Left renal cortex interstitium (tissue), 4 donors: ENCODE measurements at places on chromosomes 6 and 20.

DNA sequence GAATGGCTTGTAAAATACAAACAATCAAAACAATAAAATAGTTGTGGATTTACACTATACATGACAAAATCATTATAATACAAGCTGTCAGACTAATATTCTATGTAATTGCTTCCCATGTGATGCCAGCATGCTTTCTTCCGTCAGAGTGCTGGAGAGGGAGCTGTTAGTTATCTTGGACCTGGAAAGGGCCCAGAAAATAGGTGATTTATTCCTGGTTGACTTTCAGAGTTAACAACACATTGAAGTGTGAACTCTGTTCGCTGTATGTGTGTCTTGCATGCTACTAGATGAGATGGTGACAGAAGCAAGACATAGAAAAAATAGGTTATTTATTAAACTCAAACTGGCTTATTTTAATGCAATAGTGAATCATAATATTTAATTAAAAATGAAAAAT, 70.2 kb downstream of the CDYL start:
- DNase-seq = no peak

GRCh38 chr6:113558966-113559365, 298.2 kb upstream of the MARCKS start:
- no peak for DNase-seq

DNA sequence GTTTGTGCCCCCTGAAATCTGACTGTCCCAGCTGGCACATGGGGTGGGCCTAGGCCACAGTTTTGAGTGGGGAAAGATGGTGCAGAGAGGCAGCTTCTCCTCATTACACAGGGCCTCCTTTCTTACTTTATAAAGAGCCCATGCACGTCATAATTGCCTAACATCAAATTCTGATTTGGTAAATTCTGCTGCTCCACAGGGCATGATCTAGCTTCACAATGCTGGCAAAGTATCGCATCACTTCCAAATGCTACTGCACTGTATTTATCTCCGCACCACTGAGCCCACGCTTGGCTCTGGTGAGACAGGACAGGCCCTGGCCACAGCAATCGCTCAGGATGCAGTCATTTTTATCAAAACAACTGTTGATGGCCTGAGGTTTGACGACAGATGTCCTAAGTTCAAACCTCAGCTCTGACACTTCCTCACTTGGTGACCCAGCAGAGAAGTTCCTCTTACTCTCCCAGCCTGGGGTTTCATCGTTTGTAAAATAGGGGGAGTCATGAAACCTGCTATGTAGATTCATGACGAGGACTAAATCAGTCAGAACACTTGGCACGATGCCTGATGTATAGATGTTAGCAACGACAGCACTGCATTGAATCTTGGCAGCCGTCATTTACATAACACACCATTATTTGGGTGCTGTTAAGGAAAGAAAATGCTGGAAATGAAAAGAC, 187.9 kb downstream of the TTLL2 start:
- DNase-seq = no peak

- DNase-seq = no peak
Observed at GRCh38 chr6:26215585-26216358, 128.5 kb downstream of the HFE start.

- no peak for DNase-seq
Observed at GRCh38 chr6:129195161-129195560, 312.2 kb downstream of the LAMA2 start.

GRCh38 chr6:54805077-54805476, 41.5 kb upstream of the FAM83B start:
- DNase-seq = no peak

DNA sequence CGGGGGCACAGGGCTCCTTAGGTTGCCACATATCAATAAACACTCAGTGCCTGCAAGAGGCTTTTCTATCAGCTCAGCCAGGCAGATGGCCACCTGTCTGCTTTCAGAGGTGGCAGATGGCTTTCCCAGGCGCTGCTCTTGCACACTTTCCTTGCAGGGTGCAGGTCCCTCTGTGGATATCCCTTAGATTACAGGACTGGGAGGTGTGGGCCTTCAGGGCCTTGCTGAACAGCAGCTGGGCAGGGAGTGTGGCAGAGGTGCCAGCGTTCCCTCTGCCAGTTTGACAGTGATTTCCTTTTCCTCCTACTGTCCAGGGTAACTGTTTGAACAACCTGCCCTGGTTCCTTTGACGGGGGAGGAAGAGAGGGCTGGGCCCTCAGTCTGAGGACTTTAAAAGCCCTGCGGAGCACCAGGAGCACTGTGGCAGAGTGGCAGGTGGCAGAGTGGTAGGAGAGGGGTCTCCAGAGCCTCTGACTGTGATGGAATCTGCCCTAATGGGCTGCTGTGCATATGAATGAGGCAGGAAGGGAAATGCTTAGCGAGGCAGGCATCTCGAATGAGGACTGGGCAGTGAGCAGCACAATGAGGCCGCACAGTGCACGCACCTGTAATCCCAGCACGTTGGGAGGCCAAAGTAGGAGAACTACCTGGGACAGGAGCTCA, 34.2 kb downstream of the ABHD12 start:
- no peak for DNase-seq

- no peak for DNase-seq
Observed at GRCh38 chr6:127786109-127786508, 114.7 kb downstream of the THEMIS start.

DNA sequence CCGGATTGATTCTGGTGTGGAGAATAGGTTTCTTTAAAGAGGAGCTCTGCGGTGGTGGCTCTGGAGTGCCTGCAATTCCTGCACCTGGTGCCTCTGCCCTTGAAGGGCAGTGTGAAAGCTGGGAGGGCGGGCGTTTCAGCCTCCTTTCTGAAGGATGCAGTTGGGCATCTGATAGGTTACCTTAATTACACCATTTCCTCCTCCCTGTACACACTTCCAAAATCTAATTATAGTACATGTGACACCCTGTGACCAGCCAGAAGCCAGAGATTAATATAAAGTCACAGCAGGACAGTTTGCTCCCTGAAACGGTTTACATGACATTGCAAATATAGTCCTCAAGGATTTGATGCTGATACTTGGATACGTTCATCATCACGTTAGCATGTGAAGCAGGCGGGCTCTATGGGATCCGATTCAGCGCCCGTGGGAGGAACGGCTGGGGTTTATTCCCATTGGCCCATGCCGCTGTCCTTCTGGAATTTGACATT, 548.2 kb downstream of the QKI start:
- DNase-seq = no peak

GRCh38 chr6:111329882-111330633, 153.0 kb downstream of the REV3L start:
- DNase-seq = no peak

GRCh38 chr6:37483917-37484785, 15.5 kb downstream of the CCDC167 start:
- DNase-seq = no peak

DNA sequence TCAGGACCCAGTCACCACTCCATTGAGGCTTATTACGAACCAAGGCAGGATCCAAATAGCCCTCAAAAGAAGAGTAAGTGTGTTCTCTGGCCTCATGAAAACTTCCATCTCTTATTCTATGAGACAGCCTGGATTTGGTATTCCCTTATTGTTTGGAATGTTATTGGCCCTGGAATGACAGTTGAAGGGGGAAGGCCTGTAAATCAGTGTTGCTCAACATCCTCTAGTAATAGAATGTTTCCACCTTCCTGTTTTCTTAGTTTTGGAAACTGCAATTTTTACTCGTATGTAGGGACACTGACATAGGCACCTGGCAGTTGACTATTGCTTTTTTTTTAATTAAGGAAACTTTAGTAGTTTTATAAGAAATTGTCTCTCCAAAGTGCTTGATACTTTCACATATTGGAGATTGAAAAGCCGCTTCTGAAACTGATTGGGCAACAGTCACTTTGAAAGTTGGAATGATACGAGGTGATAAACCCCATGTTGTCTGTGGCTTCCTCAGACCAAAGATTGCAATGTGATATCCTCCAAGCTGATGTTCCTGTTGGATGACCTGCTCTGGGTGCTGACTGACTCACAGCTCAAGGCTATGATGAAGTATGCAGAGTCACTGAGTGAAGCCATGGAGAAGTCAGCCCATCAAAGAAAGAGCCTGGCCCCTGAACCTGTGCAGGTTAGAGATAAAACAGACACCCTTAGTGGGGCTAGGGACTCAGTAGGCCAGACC, 43.1 kb downstream of the BLTP3A start:
- no peak for DNase-seq

- no peak for DNase-seq
Observed at GRCh38 chr6:3019749-3020320, 20.1 kb downstream of the NQO2 start.

DNA sequence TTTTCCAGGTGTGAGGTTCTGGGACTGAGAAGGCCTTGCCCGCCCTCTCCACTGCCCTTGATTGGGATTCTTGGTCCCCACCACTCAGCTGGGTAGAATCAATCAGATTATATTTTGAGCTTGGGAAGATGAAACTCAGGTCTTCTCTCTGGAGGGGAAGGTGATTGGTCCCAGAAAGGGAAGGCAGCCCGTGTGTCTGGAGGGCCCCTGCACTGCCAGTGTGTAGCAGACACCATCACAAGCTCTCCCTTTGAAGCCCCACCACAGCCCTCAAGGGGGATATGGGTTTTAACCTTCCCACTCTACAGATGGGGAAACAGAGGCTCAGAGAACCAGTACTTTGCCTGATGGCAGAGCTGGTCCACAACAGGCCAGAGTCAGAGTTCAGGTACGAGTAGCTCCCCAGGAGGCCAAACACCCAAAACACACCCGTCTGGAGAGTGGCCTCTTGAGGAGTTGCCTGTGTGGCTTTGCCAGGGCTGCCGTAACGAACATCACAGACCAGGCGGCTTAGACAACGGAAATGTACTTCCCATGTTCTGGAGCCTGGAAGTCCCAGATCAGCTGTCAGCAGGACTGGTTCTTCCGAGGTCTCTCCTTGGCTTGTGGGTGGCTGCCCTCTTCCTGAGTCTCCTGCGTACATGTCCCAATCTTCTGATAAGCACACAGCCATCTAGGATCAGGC, 205.6 kb downstream of the SYNDIG1 start:
- no peak for DNase-seq

- no peak for DNase-seq
Observed at GRCh38 chr20:59042151-59042795, at the start of gene PRELID3B. Gene PRELID3B, minus strand, starts transcription at chr20:59042786. Its CDS starts 56 bp downstream, at chr20:59042730.

- DNase-seq = no peak
Observed at GRCh38 chr20:63381781-63382431, 20.8 kb upstream of the CHRNA4 start.

DNA sequence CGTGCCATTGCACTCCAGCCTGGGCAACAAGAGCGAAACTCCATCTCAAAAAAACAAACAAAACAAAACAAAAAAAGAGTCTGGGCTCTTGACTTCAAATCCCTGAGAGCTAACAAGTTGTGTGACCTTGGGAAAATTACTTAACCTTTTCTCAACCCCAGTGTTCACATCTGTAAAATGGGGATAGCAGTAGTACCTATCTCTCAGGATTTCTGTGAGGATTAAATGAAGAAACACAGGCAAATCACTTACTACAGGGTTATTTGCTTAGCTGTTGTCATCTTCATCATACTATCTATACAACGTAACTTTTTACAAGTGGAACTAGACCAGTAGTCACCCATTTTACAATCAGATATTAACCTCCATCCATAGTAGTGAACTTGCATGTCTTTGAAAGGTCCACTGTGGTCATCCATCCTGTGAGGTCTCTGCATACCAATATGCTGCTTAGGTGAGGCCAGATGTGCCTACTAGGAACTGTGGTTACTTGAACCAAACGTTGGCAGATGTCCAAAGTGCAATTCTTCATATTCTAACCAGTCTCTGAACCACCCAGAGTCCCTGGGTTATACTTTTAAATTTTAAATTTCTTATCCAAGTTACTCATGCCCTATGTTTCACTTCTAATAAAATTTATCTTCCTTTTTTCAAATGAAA, 128.9 kb upstream of the BEND3 start:
- DNase-seq = no peak

- no peak for DNase-seq
Observed at GRCh38 chr6:153817173-153817572, 221.9 kb upstream of the OPRM1 start.

GRCh38 chr6:7469696-7470095, 71.8 kb upstream of the DSP start:
- no peak for DNase-seq

DNA sequence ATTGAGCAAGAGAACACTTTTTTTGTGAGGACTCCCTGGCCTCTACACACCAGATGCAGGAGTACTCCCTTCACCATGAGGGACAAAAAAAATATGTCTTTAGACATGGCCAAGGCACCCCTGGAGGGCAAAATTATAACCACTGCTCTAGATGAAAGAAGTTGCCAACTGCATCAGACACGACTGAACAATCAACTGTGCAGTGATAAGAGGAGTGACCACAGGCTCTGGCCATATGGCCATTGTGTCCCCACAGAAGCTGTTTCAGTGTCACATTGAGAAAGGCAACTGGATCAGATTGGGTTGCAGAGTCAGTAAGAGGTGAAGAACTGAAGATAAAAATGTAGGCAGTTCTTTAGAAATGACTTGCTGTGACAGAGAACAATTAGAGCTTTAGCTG, 85.7 kb downstream of the C6orf118 start:
- no peak for DNase-seq

GRCh38 chr6:112990971-112991370, 643.8 kb downstream of the RFPL4B start:
- no peak for DNase-seq

DNA sequence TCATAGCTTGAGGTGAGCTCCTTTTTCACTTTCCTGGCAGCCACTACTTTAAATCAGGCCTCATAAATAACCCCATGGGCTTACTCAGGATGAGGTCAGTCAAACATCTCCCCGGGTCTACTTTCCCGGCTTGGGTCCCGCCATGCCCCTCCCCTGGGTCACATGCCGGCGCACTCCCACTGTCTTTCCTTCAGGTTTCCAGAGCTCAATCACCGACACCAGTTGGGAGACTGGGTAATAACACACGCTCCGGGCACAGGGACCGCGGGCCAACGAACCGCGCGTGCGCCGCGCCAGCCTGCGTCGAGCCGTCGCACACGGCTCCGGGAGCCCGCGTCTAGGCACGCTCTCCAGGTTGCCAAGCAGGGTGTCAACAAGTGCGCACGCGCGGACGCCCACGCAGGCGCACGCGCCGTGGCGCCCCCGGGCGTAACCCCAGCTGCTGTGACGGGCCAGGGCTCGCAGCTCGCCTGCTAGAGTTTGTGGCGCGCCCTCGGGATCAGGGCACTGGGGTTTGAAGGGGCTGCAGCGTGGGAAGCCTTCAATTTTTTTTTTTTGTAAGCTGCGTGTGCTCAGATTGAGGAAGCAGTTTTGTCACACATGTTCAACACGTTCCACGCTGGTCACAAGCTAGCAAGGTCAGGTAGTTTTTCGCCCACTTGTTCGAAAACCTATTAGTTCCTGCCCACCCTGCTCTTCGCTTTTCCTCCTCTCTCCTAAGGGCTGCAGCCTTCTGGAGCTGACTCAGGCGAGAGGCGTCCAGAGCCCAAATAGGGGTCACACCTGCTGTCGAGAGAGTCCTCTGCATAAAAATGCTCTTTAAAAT, 31.8 kb downstream of the TFAP2B start:
- no peak for DNase-seq

- no peak for DNase-seq
Observed at GRCh38 chr6:14468647-14469321, 351.2 kb downstream of the CD83 start.

- no peak for DNase-seq
Observed at GRCh38 chr20:33838035-33838864, 27.1 kb downstream of the CHMP4B start.
